ENCODE measurements at places on chromosomes 1 and 21.
A peak's percentile ranks its signal among the peaks of the same experiment; 100 is the strongest.

DNA sequence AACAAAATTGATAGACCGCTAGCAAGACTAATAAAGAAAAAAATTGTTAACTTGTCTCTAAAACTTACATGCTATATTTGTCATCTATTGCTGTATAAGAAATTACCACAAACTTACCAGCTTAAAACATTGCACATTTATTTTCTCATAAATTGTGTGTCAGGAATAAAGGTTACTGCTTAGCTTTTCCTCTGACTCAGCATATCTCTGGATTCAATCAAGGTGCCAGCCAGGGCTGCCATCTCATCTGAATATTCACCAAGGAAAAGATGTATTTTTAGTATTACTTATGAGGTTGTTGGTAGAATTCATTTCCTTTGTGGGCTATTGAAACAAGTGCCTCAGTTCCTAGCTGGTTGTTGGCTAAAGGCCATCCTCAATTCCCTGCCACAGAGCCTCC lies 912.6 kb upstream of the NEGR1 start:
- H3K4me1 ChIP-seq, result no peaks in the 10 kb centered on the region
- no peak overlapping the region for H3K4me3 ChIP-seq
- H3K36me3 ChIP-seq, result no peaks in the 10 kb centered on the region
- no peak for DNase-seq
- H3K27me3 ChIP-seq, result no peaks in the 10 kb centered on the region

- H3K4me3 ChIP-seq, result peak overlapping the region; percentile 99
- H3K4me1 ChIP-seq, result peaks cover 19% of the 10 kb centered on the region
- H3K27ac ChIP-seq, result peak overlapping the region; percentile 71
- DNase-seq, result no peak
- no peaks in the 10 kb centered on the region for H3K27me3 ChIP-seq
Measured at GRCh38 chr1:96721053-96721415, 550 bp upstream of the PTBP2 start.

DNA sequence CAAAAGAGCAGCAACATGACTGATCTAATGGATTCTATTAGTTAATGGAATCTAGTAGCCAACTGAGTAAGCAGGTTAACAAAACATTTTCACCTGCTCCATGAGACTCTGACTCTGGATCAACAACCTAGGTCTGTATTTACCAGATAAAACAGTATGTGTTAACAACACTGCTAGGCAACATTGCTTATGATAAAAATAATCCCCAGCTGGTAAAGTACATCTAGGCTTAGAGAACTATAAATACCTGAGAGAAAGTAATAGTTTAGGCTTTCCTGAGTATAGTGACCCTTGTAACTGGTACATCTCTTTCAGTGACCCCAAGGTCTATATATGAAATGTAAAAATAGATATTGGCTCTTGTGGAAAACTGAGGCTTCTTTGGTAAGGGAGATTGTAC lies 73.6 kb upstream of the TBX15 start:
- no peak for DNase-seq
- H3K4me1 ChIP-seq, result no peaks in the 10 kb centered on the region
- no peak overlapping the region for H3K27ac ChIP-seq
- no peaks in the 10 kb centered on the region for H3K36me3 ChIP-seq
- H3K4me3 ChIP-seq, result no peak overlapping the region

GRCh38 chr1:52641307-52641706 lies 8.3 kb downstream of the SHISAL2A start:
- DNase-seq, result no peak
- H3K4me3 ChIP-seq, result no peak overlapping the region
- H3K4me1 ChIP-seq, result no peaks in the 10 kb centered on the region
- H3K36me3 ChIP-seq, result no peaks in the 10 kb centered on the region

GRCh38 chr1:180026556-180026955 lies 71.9 kb downstream of the CEP350 start:
- peaks cover 24% of the 10 kb centered on the region for H3K36me3 ChIP-seq
- H3K27me3 ChIP-seq, result no peaks in the 10 kb centered on the region
- H3K4me1 ChIP-seq, result no peaks in the 10 kb centered on the region

DNA sequence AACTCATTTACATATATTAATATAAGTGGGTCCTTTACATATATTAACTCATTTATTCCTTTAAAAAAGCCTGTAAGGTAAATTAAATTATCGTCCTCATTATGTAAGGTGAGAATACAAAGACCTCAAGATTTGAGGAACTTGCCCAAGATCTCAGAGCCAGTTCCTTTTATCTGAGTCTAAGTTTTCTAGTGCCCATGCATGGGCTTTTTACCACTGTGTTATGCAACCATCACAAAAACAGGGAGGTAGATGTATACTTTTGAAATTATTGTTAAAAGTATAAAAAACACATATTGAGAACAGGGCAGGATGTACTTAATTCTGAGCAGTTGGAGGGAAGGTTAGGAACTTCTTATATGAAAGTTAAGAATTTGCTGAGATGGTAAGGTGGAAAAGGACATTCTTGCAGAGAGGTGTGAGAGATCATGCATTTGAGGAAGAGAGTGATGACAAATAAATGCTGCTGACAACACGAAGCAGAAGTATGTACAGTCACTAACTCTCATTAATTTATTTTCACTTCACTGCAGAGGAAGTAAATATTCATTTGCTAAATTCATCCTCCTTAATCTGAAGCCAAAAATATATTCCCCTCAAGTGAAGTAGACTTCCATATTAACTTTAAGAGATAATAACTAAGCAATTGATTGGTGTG lies 28.9 kb upstream of the LYPLAL1 start:
- H3K36me3 ChIP-seq, result no peaks in the 10 kb centered on the region
- H3K4me3 ChIP-seq, result no peak overlapping the region
- no peak for DNase-seq
- no peaks in the 10 kb centered on the region for H3K4me1 ChIP-seq

GRCh38 chr1:83796409-83796808 lies 202.5 kb downstream of the TTLL7 start:
- no peak for DNase-seq
- H3K27ac ChIP-seq, result no peak overlapping the region
- H3K36me3 ChIP-seq, result no peaks in the 10 kb centered on the region
- H3K4me1 ChIP-seq, result no peaks in the 10 kb centered on the region
- no peak overlapping the region for H3K4me3 ChIP-seq
